ENCODE measurements at places on chromosomes 1 and 21. TPM values are rescaled to one million over a fixed set of nuclear protein-coding genes. Genes with fewer than 3 reads are reported as not detected.

GRCh38 chr21:36545776-36546511 lies 66.0 kb upstream of the CLDN14 start:
- no peak for DNase-seq

SELENON gene
- 43.2 TPM for total RNA-seq

GRCh38 chr21:34560609-34561008 lies 48.6 kb upstream of the KCNE1 start:
- no peak for DNase-seq

DNA sequence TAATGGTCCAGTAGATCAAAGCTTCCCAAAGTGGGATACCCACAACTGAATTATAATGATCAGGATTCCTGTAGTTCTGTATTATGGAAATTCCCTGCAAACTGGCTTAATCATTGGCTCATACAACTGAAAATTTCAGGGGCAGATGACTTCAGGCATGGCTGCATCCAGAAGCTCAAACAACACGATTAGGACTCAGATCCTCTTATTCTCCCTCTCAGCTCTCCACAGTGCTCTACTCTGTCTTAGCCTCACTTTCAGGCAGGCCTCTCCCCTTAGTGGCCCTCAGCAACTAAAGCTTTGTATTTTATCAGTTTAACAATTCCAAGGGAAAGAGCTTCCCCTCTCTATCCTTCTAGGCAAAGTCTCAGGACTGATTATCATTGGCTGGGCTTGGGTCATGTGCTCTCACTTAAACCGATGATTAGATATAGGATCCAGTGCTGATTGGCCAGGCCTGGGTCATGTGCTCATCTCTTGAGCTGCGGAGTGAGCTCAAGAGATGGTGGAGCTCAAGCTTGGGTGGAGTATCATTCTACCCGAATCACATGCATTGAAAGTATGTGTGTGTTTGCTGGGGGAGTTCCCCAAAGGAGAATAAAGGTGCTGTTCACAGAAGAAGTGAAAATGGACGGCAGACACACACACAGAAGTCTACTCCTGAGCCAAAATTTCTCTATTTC lies 57.9 kb upstream of the RUNX3 start:
- DNase-seq, result no peak

DNA sequence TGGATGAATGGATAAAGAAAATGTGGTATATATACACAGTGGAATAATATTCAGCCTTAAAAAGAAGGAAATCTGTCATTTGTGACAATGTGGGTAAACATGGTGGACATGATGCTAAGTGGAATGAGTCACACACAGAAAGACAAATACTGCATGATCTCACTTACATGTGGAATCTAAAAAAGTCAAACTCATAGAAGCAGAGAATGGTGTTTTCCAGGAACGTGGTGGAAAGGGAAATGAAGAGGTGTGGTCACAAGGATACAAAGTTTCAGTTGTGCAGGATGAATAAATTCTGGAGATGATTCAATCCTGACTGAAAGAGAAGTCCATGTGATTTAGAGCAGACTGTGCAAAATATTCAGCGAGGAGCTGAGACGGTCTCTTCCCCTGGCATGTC lies 56.6 kb downstream of the RYR2 start:
- DNase-seq, result no peak

KRTAP19-1 gene
- total RNA-seq, result not detected

DNA sequence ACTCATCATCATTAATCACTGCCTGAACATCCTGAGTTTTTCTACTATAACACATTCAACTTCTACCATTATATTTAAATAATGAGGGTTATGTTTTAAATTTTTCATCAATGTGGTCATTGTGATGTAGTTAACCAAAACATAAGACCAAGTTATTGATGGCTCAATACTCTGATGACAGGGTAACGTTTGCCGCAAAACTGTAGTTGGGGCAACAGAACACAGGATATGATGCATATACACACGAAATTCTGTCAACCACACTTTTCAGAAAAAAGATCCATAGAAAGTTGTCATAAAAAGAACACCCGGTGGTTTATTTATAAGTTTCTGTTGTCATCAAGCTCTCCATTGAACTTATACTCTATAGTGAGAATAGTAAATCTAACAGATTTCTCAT lies 121.7 kb upstream of the COL11A1 start:
- DNase-seq, result no peak

PRAMEF18 gene
- total RNA-seq, result not detected

DNA sequence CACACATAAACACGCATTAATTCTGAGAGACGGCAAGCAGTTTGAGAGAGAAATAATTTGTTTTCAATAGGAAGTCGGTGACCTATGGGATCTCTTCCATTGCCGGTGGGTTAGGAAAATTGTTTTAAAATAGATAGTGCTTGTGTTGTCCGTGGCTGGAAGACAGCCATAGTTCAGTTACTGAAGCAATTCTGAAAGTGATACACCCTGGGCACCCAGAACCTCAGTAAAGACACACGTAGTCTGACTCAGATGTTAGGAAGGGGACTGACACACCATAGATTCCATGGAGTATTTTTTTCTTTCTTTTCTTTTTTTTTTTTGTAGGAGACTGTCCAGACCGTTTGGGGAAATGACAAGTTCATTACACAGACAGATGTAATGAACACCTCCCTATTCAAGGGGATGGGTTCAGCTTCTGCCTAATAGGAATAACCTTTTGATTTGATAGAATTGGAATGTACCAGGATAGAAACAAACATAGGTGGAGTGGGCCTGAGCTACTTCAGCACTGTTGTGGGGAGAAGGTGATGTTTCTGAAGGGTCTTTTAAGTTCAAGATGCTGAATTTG lies 1.6 kb downstream of the C1orf21 start:
- DNase-seq, result no peak

GRCh38 chr1:192609110-192610079 lies 26.6 kb upstream of the RGS13 start:
- peak; percentile 55 for DNase-seq

- DNase-seq, result no peak
These were observed 29.1 kb downstream of the PRSS38 start for GRCh38 chr1:227844320-227845146.

OVAAL gene
- 0.40 TPM for total RNA-seq

DNA sequence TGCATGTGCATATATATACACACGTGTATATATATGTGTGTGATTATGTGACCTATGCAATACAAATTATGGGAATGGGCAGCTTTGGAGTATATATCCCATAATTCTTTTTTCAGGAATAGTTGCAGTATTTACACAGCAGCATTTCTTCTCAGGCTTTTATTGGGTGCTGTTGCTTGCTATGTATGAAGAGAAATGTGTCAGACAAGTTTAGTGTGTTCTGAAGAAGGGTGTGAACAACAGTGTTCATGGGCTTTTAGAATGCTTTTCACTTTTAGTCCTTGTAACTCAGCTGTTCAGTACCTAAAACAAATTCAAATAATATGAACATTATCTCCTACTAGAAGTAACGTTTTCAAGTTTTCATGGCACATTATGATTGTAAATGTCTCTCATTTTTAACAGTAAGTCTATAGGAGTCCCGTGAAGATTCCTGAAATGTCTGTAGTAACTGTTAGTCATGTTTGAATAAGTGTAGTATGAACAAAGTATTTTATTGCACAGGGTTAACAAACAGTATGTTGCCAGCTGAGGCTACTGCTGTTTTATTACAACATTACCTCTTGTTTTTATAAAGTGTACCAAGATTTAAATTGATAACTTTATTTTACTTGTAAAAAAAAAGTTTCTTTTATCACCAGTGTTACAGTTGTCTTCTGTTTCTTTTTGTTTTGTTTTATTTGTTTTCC lies 42.5 kb downstream of the TMED5 start:
- DNase-seq, result no peak

DNA sequence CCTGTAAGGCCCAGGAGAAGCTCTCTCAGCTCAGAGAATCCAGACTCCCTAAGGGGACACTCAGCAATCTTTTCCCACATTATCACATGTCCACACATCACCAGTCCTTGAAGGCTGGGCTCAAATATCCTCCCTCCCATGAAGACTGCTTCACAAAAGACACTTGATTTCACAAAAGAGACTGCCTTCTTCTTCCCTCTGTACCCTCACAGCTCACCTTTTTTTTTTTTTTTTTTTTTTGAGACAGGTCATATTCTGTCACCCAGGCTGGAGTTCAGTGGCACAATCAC lies 1.5 kb downstream of the CD58 start:
- DNase-seq, result no peak

- no peak for DNase-seq
These were observed 26.1 kb upstream of the GJA5 start for GRCh38 chr1:147786536-147786935.

RPE65 gene
- total RNA-seq, result not detected

RAB7B gene
- total RNA-seq, result 6.0 TPM

GRCh38 chr1:196091397-196092135 lies 516.7 kb downstream of the KCNT2 start:
- no peak for DNase-seq

- DNase-seq, result no peak
These were observed 16.1 kb downstream of the OXCT2 start for GRCh38 chr1:39754906-39755504.

DNA sequence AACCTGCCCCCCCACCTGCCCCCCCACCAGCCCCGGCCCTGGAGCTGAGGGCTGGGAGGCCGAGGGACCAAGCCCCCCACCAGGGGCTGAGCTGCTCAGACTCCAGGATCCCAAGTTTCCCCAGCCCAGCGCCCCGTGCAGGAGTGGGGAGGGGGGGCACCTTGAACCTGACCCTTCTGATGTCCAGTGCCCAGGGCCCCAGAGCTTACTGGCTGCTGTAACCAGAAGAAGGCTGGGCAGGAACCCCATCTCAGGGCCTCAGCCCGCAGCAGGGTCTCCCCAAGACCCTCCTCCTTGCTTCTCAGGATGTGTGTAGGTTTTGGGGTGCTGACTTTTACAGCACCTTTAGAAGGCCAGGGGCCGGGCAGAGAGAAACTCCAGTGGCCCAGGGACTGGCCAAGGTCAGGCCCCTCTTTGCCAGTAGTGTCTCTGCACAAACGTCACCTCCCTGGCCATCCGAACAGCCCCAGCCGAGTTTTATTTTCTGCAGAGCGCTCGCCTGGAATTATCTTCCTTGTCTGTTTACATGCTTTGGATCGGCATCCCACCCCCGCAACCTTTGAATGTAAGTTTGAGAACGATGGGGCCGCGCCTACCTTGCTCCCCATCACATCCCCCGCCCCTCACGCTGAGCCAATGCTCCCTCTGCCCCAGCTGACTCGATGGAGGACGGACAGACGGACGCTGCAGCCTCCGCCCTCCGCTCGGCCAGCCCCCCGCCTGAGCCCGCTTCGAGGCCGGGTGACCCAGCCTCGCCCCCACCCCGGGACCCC lies 70.1 kb upstream of the CASZ1 start:
- DNase-seq, result no peak

KTI12 gene
- 5.4 TPM for total RNA-seq

DNA sequence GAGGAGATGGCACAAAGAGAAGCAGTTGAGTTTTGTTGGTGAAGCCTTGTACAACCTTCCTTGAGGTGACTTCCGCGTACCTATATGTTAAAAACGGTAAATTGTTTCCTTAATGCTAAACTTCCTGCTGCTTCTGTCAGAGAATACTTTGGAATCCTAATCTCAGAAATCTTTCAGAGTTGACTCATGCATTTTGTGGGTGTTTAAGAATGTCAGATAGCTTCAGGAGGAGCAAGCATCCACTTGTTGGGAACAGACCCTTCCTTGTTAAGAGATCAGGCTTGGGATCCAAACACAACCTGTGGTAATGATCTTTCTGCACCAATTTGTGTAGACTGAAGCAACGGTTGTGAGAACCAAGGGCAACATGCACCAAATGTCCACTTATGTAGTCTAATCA lies 29.5 kb downstream of the AK4 start:
- DNase-seq, result no peak

FCRL6 gene
- not detected for total RNA-seq
